Lung (tissue), 17 donors: ENCODE measurements at places on chromosomes 11 and 22. TPM values are rescaled to one million over a fixed set of nuclear protein-coding genes. Genes with fewer than 3 reads are reported as not detected.

- no peak for DNase-seq
- no peak overlapping the region for H3K4me3 ChIP-seq
- no peaks in the 10 kb centered on the region for H3K27me3 ChIP-seq
- peaks cover 5% of the 10 kb centered on the region for H3K4me1 ChIP-seq
Observed at GRCh38 chr11:79312617-79313529, 128.0 kb downstream of the TENM4 start.

Gene NAALADL1
- 12.4 TPM for total RNA-seq

Gene MMP7
- 433 TPM for total RNA-seq

Gene MS4A4E
- 1.8 TPM for total RNA-seq

Gene OR5B21
- 0.31 TPM for total RNA-seq
